ENCODE measurements at places on chromosomes 2 and 18. TPM values are rescaled to one million over a fixed set of nuclear protein-coding genes. Genes with fewer than 3 reads are reported as not detected.
A peak's percentile ranks its signal among the peaks of the same experiment; 100 is the strongest.

DNA sequence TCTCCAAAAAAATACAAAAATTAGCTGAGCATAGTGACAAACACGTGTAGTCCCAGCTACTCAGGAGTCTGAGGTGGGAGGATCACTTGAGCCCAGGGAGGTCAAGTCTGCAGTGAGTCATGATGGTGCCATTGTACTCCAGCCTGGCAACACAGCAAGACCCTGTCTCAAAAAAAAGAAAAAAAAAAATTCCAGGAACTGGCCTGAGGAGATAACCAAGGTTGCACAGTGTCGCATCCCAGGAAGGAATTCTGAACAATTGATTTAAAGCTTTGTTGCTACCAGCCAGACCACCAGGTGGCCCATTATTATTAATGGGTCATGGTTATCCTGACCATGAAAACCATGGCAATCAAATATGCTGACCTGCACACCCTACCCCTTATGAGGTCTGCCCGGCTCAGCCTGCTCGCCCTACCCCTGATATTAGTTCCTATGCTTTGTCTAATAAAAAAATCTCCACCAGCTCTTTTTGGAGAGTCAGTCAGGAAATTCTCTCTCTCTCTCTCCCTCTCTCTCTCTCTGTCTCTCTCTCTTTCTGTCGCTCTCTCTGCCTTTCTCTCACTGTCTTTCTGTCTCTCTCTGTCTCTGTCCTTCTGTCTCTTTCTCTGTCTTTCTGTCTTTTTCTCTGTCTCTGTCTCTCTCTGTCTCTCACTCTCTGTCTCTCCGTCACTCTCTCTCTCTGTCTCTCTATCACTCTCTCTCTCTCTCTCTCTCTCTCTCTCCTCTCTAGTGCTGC, 73.7 kb downstream of the NCAPH start:
- H3K4me3 ChIP-seq = no peak overlapping the region
- no peak overlapping the region for H3K27ac ChIP-seq
- H3K27me3 ChIP-seq = no peaks in the 10 kb centered on the region
- DNase-seq = no peak
- peaks cover 5% of the 10 kb centered on the region for H3K4me1 ChIP-seq
- no peaks in the 10 kb centered on the region for H3K36me3 ChIP-seq

GRCh38 chr18:33854086-33854826, 276.2 kb downstream of the ASXL3 start:
- no peak overlapping the region for H3K27ac ChIP-seq
- no peak overlapping the region for H3K4me3 ChIP-seq
- H3K36me3 ChIP-seq = no peaks in the 10 kb centered on the region
- H3K4me1 ChIP-seq = no peaks in the 10 kb centered on the region
- no peak for DNase-seq

DNA sequence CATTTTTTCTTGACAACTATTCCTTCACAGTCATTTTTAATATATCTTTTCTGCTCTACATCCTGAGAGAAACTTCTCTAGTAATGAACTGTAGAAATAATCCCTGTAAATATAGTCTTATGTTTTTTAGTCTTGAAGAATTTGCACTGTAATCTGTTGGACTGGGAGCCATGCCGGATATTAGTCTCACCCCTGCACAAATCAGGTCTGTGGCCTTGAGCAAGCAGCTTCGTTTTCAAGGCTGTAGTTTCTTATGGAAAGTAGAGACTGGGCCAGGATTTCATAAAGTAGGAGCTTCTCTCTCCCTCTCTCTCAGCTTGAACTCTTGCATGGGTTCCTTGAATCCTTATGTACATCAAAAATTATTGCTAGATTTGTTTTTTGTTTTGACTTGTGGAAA, 8.7 kb downstream of the FARP2 start:
- peaks cover 24% of the 10 kb centered on the region for H3K4me1 ChIP-seq
- no peaks in the 10 kb centered on the region for H3K36me3 ChIP-seq
- no peak for DNase-seq
- no peaks in the 10 kb centered on the region for H3K27me3 ChIP-seq

DNA sequence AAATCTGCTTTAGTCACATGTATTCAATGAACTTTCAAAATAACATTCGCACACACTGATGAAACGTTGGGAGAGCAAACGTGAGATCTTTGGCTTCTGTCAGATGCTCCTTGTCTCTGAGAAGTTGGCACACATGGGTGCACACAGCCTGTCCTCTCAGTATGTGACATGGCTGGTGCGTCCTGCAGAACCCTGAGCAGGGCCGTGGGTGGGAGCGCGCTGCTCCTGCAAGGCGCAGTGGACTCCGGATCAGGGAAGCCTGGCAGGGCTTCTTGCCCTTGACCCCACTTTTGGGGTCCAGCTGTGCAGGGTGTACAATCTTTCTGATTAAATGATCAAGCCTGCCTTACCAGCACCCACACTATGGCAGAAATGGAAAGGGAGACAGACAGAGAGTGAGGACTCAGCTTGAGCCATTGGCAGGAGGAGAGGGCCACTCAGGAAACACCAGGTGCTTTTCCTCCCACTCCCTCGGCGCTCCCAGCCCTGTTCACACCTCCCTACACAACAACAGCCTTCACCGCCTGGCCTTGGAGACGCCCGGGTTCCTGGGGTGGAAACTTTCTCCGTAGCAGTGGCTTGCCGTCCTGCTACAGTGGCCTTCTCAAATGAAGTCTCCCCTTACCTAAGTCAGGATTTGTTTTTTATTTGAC, 108.4 kb upstream of the SNTG2 start:
- no peaks in the 10 kb centered on the region for H3K36me3 ChIP-seq
- H3K4me1 ChIP-seq = no peaks in the 10 kb centered on the region
- H3K27ac ChIP-seq = no peak overlapping the region
- H3K4me3 ChIP-seq = no peak overlapping the region
- no peak for DNase-seq

GRCh38 chr2:135563793-135564192, 32.5 kb downstream of the R3HDM1 start:
- DNase-seq = no peak
- H3K36me3 ChIP-seq = no peaks in the 10 kb centered on the region
- no peaks in the 10 kb centered on the region for H3K27me3 ChIP-seq

DNA sequence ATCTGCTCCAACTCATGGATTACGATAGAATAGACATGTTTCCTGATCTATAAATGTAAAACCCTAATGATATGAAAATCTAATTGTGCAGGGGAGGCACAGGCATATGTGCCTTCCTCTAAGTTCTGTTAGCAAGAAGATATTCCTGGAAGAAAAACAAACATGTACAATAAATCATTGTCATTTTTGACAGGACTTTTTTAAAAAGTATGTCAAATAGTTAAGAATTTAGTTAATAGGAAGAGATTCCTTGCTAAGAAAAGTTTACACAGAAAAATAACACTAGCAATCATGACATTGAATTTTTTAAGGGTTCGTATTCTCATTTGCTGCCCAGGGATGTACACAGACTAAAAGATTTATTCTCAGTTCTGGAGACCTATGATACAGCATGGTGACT, 15.3 kb upstream of the CREB1 start:
- no peaks in the 10 kb centered on the region for H3K36me3 ChIP-seq
- no peaks in the 10 kb centered on the region for H3K4me1 ChIP-seq
- H3K27me3 ChIP-seq = no peaks in the 10 kb centered on the region
- H3K27ac ChIP-seq = no peak overlapping the region
- H3K4me3 ChIP-seq = no peak overlapping the region

DNA sequence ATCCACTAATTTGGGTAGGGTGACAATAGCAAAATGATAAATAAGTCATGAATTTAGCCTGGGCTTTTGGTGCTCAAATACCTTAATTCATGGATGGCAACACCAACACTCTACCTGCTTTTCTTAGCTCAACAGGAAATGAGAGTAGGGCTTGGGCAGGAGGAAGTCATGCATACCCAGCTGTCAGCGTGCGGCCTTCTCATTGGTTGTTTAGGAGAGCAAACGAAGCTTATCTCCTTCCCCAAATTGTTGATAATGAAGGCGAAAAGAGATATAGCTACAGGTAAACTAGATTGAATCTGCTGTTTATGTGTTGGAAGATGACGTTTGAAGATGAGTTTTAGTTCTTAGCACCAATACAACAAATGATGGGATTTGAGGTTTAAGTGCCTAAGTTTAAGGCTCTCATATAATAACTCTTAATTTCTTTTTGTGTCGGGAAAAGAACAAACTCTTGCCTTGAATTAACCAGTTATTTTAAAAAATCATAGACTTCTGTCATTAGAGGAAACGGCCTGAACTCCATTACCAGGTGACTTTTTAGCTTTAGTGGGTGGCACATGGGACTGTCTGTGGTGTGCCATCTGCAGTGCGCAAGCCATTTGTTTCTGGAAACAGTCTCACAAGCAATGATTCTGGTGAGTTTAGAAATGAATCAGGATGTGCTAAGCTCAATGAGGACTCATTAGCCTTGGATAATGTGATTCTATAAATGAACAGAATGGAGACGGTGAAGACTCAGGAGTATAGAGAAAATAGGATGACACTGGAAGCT, 19.8 kb downstream of the MAP4K4 start:
- H3K27me3 ChIP-seq = no peaks in the 10 kb centered on the region
- H3K4me3 ChIP-seq = no peak overlapping the region
- peak; percentile 83 for DNase-seq
- H3K27ac ChIP-seq = peak overlapping the region; percentile 74

DNA sequence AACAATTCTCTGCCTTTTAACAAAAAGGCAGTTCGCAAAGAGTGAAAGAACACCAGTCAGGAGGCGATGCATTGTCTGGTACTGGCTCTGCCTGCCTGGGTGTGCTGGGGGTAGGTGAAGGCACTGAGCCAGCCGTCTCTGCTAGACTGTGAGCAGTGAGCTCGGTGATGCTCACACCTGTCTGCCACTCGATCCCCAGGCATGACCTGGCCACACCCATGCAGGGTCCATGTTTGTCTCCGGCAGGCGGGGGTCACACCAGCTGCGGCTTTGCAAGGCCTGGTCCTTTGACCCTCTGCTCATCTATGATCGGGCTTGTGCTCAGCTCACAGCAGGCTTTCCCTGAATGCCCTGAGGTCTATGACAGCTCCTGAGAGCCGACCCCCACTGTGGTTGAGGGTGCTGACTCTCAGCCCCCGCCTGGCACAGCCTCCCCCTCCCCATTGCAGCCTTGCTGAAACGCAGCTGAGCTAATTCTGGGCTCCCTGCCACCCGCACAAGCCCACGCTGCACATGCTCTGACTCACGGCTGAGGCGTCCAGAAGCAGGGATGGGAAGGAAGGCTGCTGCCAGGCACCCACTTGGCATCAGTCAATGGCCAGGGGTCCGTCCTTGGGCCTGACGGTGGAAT, 23.7 kb downstream of the CRACDL start:
- no peak overlapping the region for H3K4me3 ChIP-seq

GRCh38 chr2:70902067-70902442, 33.6 kb upstream of the ATP6V1B1 start:
- peaks cover 9% of the 10 kb centered on the region for H3K4me1 ChIP-seq
- H3K4me3 ChIP-seq = no peak overlapping the region
- no peaks in the 10 kb centered on the region for H3K36me3 ChIP-seq

- no peaks in the 10 kb centered on the region for H3K4me1 ChIP-seq
- no peaks in the 10 kb centered on the region for H3K36me3 ChIP-seq
- no peaks in the 10 kb centered on the region for H3K27me3 ChIP-seq
- H3K4me3 ChIP-seq = no peak overlapping the region
- no peak for DNase-seq
These were observed 74.6 kb upstream of the RNF152 start for GRCh38 chr18:61967252-61967891.

DNA sequence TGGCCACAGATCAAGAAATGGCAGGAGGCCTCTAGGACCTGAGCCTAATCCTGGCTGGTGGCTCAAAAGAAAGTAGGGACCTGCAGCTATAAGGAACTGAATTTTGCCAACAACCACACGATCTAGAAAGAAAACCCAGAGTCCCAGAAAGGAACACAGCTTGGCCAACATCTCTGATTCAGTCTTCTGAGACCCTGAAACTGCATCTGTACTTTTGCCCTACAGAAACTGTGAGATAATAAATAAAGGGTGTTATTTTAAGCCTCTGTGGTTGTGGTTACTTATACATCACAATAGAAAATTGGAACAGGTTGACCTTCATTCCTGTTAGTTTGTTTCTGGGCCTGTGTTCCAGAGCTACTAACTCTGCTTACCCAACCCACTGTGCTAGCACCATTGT, 356.8 kb upstream of the ST6GAL2 start:
- no peaks in the 10 kb centered on the region for H3K4me1 ChIP-seq
- DNase-seq = no peak
- H3K27me3 ChIP-seq = no peaks in the 10 kb centered on the region

DNA sequence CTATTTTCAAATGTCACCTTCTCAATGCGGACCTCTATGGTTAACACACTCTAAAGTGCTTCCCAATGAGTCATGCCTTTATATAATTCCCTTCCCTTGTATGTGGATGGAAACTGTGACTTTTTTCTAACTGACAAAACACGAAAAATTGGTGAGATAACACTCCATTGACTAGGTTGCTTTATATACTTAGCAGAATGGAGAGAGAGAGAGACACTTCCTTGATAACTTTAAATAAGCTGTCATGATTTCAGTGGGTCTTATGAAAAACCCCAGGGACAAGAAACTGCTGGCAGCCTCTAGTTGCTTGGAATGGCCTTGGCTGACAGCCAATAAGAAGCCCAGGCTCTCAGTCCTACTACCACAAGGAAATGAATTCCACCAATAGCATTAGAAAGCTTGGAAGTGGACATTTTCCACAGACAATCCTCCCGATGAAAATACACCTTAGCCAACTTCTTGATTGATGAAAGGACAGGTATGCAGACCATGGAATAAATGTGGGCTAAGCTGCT, 322.2 kb downstream of the ZNF804A start:
- no peaks in the 10 kb centered on the region for H3K4me1 ChIP-seq
- no peak overlapping the region for H3K4me3 ChIP-seq
- no peaks in the 10 kb centered on the region for H3K36me3 ChIP-seq
- no peak overlapping the region for H3K27ac ChIP-seq
- no peaks in the 10 kb centered on the region for H3K27me3 ChIP-seq

TRIM43 gene
- not detected for total RNA-seq

CHST10 gene
- total RNA-seq = 6.6 TPM

IL36B gene
- not detected for total RNA-seq

MAP3K19 gene
- total RNA-seq = not detected

BMP10 gene
- total RNA-seq = not detected

All from Peyer's patch (tissue), 4 donors.